NCI-H1048 (cell line): ENCODE measurements at places on chromosomes 1 and 21.

DNA sequence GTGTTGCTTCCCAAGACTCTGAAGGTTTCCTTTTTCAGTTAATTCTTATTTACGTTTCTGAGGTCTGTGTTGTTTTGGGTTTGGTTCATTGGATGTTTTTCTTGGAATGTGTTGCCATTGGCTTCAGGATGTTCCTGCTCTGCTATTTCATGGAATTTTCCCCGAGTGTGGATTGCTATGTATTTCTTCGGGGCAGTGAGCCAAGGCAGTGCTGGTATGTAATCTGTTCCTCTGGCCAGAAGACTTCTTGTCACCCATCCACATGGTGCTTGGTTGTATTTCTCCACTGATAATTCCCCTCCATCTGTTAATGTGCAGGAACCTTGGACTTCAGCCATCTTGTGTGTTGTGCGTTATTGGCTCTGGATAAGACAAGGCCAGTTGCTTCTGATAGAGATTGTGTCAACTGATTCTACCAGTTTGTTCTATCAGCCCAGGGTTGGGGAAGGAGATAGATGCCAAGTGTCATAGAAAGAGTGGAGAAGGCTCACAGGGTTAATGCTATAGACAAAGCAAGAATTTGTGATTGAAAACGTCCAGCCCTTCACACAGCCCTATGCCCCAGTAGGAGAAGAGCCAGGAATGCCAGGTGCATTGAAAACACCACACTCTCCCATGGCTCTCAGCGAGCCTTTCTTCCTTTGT is 505.2 kb downstream of the PLPP3 start:
- DNase-seq, result no peak

DNA sequence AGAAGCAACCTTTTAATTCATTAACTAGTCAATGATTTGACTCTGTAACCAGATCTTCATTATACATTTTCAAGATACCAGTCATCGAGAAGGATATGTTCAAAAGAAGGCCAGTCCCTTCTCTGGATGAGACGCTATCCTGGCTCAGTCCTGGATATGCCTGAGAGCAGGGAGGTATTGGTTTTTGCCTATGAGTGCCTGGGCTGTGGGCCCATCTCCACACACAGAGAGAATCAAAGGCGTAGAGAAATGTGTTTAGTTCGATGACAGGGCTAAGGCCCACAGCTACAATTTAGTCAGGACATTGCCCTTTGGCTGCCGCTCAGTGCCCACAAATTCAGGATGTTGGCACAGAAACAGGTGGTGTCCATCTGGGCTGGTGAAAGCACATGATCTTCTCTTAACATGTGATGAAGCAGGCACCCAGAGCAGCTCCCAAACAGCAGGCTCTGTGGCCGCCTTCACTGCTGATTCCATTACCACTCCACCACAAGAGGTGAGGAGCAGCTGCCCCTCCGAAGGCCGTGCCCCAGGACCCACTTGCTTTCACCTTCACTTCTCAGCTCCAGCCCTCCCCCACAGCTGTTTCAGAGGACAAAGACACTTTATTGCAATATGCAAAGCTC is 24.7 kb downstream of the ACKR1 start:
- DNase-seq, result no peak

GRCh38 chr21:42025376-42026081 is 15.4 kb upstream of the ZBTB21 start:
- DNase-seq, result no peak

DNA sequence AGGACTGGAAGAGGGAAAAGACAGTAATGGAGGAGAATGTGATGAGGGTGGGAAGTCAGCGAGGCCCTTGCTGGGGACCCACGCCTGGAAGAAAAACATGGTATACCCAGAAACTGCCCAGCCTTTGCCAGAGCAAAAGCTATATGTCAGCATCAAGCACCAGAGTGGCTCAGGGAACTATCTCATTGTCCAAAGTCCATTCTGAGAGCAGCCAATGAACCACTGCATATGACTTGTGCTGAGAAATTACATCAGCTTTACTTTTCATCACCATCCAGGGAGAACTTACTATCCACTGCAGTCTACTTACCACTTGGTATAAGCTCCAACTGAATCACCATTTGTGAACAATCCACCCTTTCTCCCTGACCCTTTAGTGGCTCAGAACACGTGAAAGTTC is 148.1 kb downstream of the TTLL7 start:
- DNase-seq, result no peak

DNA sequence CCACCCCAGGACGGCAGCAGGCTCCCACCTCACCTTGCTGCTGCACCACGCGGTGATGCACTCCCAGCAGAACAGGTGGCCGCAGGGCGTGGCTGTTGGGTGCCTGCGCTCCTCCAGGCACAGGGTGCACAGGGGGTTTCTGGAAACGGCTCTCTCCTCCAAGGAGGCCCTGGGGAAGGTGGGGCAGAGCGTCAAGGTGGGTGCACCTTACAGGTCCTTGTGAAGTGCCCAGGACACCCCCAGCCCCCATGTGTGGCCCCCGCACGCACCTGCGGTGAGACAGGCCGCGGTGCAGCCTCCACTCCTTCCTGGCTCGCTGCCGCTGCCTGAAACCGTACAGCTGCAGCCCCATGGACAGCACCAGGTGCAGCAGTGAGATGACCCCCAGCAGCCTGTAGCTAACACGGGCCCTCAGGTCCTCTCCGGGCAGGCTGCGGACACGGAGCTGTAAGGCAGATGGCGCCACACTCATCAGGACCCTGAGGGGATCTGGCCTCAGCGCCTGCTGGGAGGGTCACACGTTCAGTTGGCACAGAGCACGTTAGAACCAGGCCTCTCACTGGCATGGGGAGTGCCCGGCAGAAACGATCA is 5.8 kb downstream of the PEX10 start:
- DNase-seq, result no peak

DNA sequence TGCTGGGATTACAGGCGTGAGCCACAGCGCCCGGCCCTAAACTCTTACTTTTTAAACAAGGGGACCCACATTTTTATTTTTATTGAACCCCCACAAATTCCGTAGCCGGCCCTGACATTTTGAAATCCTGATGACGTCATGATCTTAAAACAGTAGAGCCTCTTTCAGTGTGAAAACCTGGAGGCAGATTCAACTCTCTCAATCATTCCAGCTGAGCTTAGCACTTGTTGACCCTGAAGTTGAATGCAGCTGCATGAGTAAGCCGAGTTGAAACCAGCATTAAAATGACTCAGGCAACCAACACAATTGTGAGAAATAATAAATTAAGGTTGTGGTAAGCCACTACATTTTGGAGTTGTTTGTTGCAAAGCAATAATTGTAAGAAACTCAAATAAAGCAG is 93.9 kb upstream of the ADGRL4 start:
- no peak for DNase-seq

GRCh38 chr21:35948982-35949381 is 111.3 kb downstream of the SETD4 start:
- DNase-seq, result no peak

DNA sequence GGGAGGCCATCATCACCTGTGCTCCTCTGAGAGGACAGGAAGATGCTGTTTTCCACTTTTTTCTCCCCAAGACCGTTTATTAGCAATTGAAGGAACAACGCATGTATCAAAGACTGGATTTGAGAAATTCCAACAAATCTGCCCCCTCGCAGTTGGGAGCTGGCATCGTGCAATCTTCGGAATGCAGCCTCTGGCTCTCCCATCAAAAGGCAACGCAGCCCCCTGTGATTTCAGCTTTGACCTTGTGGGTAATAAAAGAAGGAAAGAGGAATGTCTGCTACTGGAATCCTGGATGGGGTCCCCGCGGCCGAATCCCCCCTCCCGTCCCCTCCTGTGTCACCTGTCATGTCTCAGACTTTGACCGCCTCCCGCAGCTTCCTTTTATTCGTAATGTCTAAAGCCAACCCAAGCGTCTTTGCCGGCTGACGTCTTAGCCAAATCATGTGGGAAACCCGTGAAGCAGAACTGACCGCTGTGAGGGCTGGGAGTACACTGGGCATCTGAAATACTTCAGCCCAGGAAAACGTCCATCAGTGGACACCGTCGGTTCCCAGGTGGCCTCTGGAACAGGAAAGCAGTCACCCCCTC is 101.5 kb downstream of the WDR4 start:
- no peak for DNase-seq

- no peak for DNase-seq
These were observed 680.3 kb downstream of the PLA2G4A start for GRCh38 chr1:187509091-187509490.

DNA sequence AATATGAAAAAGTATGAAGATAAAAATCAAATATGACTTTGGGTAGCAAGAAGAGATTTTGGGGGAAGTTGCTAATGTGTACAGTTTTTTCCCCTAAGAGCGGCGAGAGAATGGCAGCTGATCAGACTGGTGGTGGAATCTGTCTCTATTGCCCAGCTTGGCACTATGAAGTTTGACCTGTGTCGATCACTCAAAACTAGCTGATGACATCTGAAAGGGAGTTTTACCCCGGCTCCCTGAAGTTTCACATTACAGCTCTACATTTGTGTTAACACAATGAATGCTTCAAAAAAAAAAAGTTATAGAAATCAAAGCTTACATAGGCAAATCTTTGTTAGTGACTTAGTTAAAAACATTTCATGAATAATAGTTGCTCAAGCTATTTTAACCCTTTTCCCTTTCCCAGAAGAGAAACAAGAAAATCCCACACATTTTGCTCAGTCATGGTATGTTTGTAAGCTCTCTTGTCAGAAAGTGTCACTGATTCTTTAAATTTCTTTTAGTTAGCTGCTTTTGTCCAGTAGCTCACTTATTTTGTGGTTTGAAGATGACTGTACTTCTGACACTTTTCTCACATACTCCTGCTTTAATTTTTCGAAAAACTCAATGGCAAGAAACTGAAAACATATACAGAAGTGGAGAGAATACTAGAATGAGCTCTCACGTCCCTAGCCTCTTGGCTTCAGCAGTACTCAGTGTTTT is 41.3 kb downstream of the DYRK1A start:
- DNase-seq, result no peak
